ENCODE measurements at places on chromosomes 6 and 20. TPM values are rescaled to one million over a fixed set of nuclear protein-coding genes. Genes with fewer than 3 reads are reported as not detected.

DNA sequence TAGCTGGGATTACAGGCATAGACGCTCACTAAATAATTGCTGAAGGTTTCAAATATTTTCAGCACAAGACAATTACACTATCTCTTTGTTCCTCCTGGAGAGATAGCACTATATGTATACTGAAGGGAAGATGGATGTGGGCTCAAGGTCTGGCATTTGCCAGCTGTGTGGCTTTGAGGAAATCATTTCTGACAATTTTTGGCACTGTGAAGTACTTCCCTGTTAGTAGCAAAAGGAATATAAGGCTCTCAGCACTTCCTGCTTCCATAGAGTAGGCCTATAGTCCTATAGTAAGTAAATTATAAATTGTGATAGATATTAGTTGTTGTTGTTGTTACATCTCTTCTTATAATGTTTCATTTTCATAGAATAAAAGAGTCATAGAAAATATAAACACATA is 271.1 kb downstream of the SAMD5 start:
- DNase-seq: no peak

GRCh38 chr6:161951126-161951525 is 677.3 kb upstream of the AGPAT4 start:
- DNase-seq: no peak

Gene ZNF311
- total RNA-seq: 0.08 TPM

DNA sequence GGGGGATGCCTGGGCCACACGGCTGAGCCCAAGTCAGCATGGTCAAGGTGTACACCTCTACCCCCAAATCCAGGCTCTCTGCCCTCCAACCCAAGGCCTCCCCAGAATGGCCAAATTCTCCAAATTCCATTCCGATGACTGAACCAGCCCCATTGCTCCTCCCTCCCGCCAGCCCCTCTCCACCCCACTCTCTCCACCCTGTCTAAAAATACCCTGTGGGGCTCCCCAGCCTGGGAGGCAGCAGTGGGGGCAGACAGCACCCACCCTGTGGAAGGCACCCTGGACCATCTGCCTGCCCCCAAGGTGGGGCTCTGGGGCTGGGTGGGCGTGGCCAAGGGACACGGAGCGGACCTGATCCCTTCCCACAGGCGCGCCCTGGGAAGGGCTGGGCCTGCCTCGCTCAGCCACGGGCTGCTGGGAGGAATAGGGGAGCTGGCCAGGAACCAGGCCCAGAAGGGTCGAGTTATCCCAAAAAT is 11.4 kb downstream of the TEAD3 start:
- DNase-seq: peak; percentile 56

Gene PSORS1C2
- total RNA-seq: not detected

DNA sequence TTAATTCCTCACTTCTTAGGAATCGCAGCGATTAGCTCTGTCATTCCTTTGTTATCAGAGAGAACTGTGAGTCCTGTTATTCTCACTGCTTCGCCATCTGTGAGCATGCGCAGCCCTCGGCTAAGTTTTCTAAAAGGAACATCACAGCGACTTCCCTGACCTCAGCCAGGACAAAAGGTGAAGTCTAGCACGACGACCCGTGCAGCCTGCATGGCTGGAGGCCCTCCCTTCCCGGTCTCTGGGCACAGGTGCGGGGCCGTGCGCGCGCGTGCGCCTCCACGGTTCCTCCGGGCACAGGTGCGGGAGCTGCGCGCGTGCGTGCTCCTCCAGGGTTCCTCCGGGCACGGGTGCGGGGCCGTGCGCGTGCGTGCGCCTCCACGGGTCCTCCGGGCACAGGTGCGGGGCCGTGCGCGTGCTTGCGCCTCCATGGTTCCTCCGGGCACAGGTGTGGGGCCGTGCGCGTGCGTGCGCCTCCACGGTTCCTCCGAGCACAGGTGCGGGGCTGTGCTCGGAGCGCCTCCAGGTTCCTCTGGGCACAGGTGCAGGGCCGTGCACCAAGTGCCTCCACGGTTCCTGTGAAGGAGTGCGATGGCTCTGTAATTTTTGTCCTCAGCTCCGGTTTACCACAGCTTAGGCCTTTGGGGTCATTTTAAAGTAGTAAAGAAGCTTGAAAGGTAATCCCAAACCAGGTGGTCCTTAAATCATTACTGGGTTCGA is 212.3 kb downstream of the ERMARD start:
- DNase-seq: no peak

Gene FABP7
- not detected for total RNA-seq

Gene ULBP2
- 0.65 TPM for total RNA-seq

DNA sequence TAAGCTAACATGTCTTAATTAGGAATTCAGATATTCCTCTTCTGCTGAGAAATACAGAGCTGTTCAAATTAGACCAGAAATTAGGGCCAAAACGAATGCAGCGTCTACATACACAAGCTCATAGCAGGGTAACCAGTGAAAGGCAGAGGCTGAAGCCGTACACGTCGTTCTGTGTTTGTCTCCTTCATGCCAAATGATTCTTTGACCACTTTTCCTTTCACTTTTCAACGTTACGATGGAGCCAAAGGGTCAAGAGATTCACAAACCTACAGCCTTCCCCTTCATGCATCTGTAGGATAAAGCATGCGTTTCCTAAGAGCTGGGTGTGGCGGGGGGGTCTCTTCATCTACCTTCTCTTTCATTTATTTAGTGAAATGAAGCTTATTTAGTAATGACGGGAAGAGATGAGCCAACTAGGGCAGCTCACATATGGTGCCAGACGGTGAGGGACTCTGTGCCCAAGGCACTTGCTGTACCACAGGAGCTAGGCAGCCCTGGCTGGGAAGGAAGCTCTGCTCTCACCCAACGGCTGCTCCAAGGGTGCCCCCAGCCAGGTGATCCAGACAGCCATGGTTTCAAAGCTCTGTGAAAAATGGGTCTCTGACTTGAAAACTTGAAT is 178.0 kb downstream of the ATXN1 start:
- DNase-seq: no peak

Gene FARS2
- total RNA-seq: 20.8 TPM

- DNase-seq: no peak
Measured at GRCh38 chr6:116971959-116972358, 94.9 kb downstream of the RFX6 start.

DNA sequence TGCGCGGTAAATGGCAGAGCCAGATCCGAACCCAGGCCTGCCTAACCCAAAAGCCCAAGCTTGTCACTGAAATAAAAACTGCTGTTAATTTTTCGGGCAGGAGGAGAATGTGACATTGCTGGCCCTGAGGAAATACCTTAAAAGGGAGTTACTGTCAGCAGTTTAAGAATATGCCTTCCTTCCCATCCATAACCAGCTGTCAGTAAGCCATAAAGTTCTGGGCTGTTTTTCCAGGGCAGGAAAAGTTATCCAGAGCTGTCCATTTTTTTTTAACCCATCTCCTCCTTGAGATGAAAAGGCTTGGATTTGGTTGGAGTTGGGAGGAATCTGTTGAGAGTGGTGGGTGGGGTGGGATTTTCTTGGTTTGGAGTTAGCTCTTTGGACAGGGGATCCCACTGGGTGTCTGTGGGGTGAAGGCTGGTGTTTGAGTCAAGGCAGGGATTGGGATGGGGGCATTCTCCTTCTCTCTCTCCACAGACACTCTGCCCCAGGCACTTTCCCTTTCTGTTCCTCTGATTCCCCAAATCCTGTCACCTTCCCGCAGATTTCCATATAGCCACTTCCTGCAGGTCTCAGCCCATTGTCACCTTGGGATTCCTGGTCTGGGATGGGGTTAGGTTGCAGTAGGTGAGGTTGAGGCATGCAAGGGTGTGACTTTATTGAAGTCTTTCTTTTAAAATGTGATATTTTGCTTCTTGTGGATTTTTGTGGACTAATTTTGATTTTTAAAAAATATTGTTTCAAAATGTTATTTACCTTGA is 4.3 kb upstream of the KCNG1 start:
- no peak for DNase-seq

- DNase-seq: no peak
Measured at GRCh38 chr6:117118490-117118889, 146.9 kb upstream of the VGLL2 start.

GRCh38 chr20:37528446-37529213 is 954 bp upstream of the BLCAP start:
- DNase-seq: no peak

DNA sequence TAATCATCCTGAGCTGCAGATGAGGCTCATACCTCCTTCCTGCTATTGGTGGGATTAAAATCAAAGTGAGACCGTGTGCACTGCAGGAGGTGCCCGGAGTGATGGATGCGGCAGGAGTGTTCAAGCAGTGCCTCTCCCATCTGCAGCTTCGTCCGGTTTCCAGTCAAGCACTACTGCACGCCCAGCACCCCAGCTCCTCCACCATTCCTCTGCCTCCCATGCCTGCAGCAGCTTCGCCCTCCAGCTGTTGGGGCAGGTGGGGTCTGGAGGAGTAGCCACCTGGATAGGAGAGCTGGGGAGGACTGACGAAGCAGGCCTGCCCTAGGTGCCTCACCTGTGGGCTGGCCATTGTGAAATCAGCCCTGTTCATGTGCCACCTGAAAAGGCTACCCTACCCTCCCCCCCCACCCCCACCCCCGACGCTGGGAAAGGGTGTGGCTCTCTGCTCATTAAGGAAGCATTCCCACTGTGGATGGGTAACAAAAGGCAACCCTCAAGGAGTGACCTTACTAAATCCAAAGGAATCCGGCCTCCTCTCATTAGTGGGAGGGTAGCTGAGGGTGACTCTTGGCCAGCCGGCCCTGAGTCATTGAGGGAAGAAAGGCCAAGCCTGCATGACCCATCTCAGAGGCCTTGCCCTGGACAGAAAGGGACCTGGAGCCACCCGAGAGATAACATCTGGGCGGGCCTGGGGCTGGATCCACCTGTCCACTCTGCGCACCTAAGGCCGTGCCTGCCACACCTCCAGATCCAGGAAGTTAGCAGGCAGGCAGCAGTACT is 115.9 kb upstream of the ARMC2 start:
- DNase-seq: no peak

DNA sequence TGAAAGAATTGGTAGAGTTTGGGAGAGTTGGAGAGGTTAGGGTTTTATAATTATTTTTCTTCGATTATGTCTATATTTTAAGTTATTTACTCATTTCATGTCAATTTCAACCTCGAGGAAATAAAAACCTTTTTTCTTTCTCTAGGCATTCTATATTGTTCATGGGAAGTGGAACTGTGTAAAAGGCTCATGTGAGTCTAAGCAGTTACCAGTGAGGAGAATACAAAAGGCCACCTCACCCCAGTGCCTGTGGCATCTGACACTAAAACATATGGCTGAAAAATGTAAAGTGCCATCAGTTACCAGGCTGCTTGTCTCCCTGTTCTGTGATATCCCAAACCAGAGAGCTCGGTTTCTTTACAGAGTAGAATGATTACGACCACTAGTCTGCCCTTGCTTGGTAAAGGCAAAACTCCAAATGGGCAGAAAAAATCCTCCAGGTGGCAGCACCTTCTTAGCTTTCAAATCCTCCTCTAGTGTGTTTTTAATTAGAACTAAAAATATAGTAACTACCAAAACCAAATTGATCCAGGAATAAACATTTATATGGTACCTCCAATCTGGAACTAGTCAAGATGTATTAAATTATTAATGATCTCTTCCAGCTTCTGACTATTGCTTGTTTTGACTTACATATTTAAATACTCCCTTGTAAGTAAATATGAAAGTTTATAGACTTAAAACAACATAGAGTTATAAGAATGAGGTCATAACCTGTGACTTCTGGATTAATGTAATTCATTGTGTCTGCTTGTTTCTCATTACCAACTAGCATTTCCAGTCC is 122.6 kb upstream of the MCHR2 start:
- DNase-seq: no peak

- no peak for DNase-seq
Measured at GRCh38 chr6:107656401-107656800, 166.5 kb downstream of the SOBP start.

DNA sequence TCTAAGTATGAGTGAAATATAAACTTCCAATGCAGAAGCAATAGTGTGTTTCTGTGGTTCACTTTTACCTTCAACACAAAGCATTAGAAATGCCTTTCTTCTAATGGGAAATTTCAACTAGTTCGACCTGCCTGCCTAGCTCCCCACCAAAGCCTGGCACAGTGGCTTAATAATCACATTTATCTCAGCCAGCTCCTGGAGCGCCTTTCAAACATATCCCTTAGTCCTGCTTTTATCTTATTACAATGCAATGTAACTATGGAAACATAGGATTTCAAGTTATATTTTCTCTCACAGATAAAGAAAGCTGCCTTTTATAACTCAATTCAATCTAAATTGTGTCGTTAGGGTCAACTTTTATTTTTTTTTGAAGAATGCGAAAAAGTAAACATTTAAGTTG is 53.7 kb downstream of the KIF13A start:
- DNase-seq: no peak

DNA sequence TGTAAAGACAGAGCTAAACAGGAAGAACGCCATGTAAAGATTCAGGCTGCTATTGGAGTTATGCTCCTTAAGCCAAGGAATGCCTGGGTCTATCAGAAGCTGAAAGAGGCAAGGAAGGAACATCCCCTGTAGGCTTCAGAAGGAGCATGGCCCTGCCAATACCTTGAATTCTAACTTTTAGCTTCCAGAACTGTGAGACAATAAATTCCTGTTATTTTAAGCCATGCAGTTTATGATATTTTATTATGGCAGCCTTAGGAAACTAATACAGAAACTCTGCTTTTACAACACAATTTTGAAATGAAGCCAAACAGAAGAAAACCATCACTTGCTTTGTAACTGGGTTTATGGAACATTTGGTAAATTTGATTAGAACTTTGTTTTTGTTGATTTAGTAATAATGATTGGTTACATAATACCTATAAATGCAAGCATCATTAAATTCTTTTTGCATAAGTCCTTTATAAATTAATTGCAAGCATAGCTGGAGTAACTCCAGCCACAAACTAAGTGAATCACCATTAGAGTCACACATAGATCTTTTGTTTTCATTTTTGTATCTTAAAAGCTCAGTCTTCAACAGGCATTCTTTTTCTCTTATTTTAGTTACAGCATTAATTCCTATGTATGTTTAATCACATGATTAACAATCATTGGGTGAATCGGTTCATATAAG is 33.5 kb upstream of the TSPYL1 start:
- no peak for DNase-seq

Gene SNAI1
- 0.81 TPM for total RNA-seq

GRCh38 chr6:13920552-13920951 is 4.2 kb upstream of the RNF182 start:
- no peak for DNase-seq

Gene HSPA1L
- total RNA-seq: 2.0 TPM

Gene BPIFB2
- not detected for total RNA-seq

DNA sequence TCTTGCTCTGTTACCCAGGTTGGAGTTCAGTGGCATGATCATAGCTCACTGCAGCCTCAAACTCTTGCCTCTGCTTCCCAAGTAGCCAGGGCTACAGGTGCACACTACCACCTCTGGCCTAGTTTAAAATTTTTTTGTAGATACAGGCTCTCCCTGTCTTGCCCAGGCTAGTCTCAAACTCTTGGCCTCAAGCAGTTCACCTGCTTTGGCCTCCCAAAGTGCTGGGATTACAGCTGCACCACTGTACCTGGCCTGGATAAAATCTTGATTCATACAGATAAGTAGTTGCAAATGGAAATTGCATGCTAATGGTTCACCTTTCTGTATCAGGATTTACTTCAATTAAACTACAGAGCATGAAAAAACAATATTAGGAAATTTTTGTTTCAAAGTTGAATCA is 4.2 kb downstream of the CD2AP start:
- DNase-seq: no peak

Gene RFX6
- total RNA-seq: not detected

Gene SCRT2
- total RNA-seq: not detected

- no peak for DNase-seq
Measured at GRCh38 chr6:38366234-38366633, 273.5 kb downstream of the BTBD9 start.

Gene GRM1
- 2.2 TPM for total RNA-seq

- no peak for DNase-seq
Measured at GRCh38 chr6:153090241-153090930, 40.7 kb downstream of the RGS17 start.

All from Right ventricle myocardium superior (tissue), 1 donor.